Mesangial cell (primary cell): ENCODE measurements at places on chromosomes 3 and 15. TPM values are rescaled to one million over a fixed set of nuclear protein-coding genes. Genes with fewer than 3 reads are reported as not detected.

Gene CIDEC
- total RNA-seq, result 0.13 TPM in 1 of 2 replicates, not detected in the other

Gene KATNBL1
- total RNA-seq, result 20.2 and 28.7 TPM in 2 replicates

Gene CCR1
- total RNA-seq, result not detected in 2 replicates

Gene CPLX3
- total RNA-seq, result not detected in 2 replicates
